Stimulated activated CD4-positive, alpha-beta T cell treated with anti-CD3 and anti-CD28 coated beads, Interleukin-15, amount 100 ng/mL, for 1 hour (primary cell): ENCODE measurements at places on chromosomes 5 and 9.

GRCh38 chr5:139684350-139684880 is 36.3 kb downstream of the CXXC5 start:
- DNase-seq = no peak

- DNase-seq = no peak
Observed at GRCh38 chr5:146877178-146877681, 1.3 kb downstream of the PPP2R2B start.

DNA sequence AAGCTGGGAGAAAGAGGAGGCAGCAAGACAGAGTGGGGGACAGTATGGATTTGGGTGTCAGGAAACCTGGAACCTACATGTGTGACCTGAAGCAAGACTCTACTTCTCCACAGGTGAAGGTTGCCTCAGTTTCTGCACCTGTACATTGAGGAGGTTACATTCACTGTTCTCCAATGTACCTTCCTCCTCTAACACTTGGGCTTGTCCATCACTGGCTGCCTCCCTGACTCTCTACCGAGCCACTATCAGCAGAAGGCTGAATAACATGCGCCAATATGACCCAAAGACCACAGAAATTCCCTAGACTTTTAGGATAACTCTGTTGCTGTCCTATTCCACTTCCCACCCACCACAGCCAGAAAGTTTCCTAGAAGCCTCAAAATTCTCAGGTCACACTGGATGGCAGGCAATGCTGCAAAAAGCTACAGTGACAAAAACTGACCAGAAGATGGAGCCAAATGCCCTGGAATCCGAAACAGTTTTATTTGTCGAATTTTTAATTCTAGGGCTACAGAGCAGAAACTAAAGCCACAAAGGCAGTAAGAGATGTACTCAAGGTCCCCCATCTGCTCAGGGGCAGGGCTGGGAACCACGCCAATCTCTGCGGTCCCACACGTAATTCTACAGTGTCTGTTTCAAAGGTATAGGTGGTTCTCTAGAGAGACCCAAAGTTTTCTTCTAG is 64.4 kb downstream of the FAM114A2 start:
- no peak for DNase-seq

DNA sequence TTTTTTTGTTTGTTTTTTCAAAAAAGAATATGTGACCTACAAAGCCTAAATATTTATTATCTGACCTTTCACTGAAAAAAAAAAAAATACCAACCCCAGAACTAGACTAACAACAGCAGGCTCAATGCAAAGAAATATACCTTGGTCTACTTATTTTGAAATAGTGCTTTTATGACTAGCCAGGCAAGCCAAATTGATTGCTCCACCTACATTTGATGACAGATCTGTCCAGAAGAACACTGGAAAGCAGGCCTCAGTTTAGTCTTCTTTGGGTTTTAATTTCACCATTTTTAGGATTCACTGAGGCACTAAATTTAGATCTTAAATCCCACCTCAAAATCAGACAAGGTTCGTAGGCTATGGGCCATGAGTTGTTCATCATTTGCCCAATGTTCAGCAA is 97.3 kb downstream of the PLPP1 start:
- DNase-seq = no peak

DNA sequence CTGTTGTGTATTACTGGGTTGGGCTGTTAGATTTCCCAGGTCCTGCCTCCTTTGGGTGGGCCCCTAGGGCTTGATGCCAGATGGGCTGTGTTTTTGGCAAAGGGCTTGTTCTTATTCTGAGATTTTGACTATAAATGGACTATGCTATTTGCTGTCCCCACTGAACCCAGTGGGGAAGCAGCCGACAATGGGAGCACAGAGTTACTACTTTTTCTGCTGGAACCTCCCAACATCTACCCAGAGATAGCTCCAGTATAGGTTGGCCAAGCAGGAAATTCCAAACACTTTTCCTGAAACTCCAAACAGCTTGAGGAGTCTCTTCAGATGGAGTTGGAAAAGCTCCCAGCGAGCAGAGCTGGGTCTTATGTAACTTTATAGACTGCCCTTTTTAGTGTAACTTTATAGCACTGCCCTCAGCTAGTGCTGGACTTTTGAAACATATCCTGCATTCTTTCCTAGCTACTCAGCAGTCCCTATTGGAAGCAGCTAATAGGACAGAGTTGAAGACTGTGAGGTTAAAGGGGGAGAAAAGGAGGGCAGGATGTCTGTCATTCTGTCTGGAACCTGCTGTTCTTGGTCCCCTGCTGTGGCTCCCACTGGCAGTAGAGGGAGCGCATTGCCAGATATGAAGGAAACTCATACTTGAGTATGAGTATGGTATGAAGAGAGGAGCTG is 21.0 kb downstream of the RUSC2 start:
- DNase-seq = no peak

DNA sequence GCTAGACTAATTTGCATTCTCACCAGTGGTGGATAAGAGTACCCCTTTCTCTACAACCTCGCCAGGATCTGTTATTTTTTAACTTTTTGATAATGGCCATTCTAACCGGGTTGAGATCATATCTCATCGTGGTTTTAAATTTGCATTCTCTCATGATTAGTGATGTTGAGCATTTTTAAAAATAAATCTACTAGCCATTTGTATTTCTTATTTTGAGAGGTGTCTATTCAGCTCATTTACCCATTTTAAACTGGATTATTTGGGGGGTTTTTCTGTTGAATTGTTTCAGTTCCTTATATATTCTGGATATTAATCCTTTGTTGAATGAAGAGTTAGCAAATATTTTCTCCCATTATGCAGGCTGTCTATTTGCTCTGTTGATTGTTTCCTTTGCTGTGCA is 139.6 kb downstream of the ARSB start:
- DNase-seq = no peak

GRCh38 chr9:81313877-81314276 is 375.5 kb downstream of the TLE1 start:
- DNase-seq = no peak

DNA sequence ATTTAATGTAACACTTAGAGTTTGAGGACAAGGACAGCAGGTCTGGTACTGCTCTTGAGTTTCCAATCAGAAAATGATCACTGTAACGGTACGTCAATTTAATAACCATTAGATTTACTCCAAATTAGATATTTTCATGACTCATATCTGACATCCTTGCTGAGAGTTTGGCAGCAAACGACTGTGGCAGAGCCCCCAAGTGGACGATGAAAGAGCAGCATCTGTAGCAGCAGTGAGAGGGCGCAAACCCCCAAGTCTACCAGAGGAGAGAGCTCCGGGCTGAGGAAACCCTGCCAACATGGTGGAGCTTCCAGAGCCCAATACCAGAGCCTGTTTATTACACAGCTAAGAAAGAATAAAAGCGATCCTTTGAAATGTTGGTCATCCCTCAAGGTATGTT is 73.2 kb upstream of the EPB41L4A start:
- no peak for DNase-seq

DNA sequence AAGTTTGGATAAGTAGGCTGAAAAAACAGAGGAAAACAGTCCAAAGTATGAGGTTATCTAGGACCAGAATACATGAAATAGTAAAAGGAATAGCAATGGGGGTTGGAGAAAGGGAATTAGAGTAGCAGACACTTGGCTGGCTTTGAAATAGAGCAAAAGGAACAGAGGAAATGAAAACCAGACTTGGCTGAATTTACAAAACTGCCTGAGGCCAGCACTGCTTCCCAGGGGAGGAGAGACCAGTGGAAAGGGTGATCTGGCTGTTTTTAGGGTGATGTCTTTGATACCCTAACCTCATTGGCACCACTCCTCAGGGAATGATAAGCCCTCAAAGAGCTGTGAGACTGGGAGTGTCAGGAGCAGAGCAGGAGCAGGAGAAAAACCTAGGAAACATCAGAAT is 413.4 kb upstream of the SLC30A5 start:
- no peak for DNase-seq

GRCh38 chr5:124292322-124292855 is 454.1 kb downstream of the ZNF608 start:
- DNase-seq = no peak

- DNase-seq = peak; percentile 34
Observed at GRCh38 chr9:20620650-20621470, 1.4 kb downstream of the MLLT3 start.

DNA sequence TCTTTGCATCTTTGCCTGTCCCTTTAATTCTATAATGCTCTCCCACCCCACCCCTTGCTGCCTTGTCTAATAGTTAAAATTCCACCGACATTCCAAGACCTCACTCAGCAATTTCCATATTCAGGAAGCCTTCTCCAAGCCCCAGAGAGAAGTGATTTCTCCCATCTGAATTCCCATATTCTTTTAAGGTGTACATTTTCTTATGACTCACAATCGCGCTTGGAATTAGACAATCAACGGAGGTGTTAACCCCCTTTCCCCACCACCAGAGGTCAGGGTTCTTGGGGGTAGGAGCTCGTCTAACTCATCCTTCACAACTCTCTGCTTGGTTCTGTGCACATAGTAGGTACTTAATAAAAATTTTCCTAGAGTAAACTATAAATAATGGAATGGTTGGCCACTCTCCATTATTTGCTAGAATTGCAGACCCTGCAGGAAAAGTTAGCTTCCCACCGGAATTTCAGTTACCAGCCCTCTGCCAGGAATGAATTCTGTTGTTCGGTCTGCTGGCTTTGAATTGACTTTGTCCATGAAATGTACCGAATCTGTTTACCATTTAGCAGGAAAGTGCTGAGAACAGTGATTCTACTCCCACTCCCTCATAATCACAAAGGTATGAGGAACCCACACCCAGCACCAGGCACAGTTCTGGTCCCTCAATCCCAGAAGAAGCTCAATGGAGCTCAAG is 5.0 kb downstream of the KCNIP1 start:
- no peak for DNase-seq

GRCh38 chr5:138872841-138873465 is 2.2 kb downstream of the LRRTM2 start:
- DNase-seq = no peak

DNA sequence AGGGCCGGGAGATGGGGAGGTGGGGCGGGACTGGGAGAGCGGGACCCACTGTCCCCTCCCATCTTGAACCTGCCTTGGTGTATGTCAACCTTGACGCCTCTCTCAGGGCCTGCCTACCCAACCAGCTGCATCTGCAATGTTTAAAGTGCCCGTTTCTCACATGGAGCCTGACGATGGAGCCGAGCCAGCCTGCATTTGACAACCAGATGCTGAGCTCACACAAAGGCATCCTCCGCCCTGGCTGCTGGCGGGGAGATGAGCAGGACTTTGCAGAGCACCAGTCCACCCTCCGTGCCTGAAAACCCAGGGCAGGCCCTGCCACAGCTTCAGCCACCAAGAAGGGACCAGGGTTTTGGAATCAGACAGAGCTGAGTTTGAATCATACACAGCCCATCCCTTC is 141.1 kb upstream of the SMIM23 start:
- no peak for DNase-seq

DNA sequence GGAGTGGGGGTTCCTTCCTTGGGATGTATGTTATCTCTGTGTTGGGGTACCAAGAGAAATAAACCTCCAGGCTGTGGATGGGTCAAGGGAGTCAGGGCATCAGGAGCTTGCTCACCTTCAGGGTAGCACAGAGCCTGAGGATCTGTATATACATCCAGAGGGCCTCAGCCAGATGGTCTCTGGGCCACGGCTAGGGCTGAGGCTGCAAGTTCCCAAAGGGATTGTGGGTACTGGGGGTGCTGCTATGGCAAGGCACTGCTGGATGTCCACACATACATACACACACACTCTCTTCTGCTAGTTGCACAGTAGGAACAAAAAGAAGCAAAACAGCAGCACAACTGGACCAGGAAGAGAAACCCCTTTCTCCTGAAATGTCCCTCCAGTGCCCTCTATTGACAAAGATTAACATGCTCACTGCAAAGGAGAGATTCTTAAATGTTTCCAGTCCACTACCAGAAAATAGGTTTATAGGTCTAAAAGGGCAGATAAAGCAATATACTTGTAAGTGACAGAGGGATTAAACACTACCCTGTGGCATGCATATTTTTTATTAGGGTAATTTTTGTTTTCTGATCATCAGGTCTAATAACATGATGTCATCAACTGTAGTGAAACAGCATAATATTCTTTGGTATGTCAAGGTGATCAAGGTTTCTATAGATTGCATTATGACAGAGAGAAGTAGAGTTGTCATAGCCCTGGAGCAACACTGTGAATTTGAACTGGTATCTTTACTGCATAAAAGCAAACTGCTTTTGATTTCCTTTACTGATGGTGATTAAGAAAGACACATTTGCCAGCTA is 56.3 kb upstream of the KCNN2 start:
- DNase-seq = no peak

- no peak for DNase-seq
Observed at GRCh38 chr9:2602704-2603116, 18.9 kb upstream of the VLDLR start.

DNA sequence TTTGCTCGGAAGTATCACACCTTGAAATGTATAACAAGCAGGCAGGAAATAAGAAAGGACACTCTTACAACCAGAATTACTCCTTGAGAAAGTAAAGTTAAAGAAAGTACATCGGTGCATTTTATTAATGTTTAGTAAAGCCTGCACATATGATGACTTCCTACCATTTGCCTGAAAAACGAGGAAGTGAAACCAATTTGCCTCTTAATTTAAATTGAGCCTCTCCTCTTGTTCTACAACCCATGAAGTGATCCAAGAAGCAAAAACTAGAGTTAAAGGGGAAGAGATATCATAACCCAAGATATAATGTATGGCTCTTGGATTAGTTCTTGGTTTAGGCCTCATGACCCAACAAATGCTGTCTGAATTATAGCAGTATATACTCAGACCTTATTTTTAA is 95.6 kb downstream of the GNAQ start:
- DNase-seq = no peak

- no peak for DNase-seq
Observed at GRCh38 chr5:76389513-76390154, 13.5 kb upstream of the IQGAP2 start.

DNA sequence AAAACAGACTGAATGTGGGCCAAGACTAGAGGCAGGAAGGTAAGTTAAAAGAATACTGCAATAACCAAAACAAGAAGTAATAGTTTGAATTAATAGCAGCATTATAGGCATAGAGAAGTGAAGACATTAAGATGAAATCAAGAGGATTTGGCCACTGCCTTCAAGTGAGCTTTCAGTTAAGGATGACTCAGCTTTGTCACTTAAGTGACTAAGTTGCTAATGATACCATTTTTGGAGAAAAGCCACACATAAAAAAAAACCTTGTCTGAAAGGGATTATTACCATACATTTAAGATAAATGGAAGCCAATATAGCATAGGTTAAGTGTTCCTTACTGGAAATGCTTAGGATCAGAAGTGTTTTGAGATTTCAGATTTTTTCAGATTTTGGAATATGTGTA is 57.0 kb downstream of the ECPAS start:
- DNase-seq = no peak

DNA sequence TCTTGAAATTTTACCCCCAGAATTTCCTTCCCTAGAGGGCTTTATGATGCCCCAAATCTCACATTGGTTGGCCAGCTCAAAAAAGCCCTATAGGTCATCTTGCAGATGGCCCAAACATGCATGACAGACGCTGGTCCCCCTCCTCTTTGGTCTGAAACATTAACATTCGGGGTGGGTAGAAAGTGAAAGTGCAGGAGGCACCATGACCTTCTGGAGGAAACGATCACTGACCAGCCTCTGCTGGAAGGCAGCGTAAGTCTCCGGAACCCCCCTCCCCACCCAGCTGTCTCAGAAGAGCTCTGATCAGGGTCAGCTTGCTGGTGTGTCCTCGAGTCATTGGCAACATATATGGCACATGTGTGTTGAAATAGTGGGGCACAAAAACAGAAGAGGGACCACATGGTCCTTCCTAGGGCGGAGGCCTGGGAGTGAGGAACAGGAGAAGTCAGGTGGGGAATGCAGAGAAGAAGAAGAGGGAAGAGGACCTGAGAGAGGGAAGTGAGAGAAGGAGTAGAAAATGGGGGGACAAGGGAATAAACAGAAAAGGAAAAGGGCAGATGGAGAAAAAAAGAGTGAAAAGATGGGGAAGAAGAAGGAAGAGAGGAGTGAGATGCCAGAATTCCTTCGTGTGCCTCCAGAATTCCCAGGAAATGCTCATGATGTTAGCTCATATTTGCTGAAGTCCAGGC is 46.2 kb downstream of the IL31RA start:
- no peak for DNase-seq
